HAP-1 (cell line): ENCODE measurements at places on chromosomes 5 and 9.

DNA sequence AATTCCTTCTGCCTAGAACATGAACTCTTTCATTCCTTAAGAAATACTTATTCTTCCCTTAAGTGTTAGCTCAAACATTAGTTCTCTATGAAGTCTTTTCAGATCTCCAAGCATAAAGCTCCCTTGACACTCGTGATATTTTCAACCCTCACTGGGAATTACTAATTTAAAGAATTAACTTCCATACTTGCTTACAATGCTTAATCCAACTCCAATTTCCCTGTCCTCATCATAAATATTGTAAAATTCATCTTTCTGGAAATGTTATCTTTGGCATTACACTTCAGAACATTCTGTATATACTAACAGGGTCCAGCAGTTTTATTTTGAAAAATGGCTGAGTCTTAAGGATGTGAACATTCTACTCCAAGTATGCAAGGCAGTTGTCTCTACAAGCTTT is 7.2 kb downstream of the STARD4 start:
- DNase-seq, result no peak

DNA sequence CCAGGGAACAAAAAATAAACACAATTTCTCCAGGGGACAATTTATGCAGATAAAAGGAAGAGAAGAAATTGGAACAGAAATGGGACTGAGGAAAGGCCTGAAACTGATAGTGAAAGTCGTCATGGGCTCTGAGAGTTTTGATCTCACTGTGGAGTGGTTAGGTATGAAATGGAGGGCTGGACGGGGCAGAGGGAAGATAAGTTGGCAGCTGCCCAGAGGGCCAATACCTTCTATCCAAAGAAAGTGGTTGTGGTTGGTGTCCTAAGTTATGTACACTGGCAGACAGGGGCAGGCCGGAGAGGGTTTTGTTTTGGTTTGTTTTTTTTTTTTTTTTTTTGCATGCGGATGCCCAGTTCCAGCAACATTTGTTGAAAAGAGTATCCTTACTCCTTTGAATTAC is 46.1 kb downstream of the ZNF618 start:
- no peak for DNase-seq

- no peak for DNase-seq
These were observed 63.5 kb downstream of the ENC1 start for GRCh38 chr5:74576941-74577456.

DNA sequence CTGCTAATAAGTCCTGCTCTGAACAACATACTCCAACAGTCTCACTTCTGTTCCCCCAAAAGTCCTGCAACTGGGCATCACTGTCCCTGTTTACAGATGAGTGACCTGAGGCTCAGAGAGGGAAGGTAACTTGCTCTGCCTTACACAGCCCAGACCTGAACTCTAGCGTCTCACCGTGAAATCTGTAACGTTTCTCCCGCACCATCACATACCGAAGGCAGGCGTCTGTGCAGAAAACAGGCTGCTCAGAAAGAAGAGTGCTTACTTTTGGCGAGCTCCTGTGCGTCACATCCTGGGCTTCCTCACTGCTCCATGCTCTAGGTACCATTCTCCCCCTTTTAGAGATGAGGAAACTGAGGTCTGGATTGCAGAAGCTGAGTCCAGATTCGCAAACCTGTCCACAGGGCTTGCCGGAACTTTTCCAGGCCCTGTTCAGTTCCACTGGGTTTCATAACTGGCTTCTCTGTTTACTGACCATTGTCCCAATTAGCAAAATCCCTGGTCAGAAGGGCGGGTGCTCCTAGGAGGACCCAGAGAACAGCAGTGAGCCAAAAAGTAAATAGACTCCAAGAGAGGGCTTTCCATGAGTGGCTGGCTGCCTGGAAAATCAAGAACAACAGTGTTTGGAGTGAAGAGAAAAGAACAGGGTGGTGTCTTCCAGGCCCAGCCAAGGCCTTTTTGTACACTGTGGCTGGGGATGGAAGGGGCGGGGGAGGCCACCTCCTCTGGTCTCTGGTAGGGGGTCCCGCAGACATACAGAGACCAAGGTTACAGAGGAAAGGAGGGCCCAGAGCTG is 27.1 kb downstream of the GSN start:
- DNase-seq, result no peak

GRCh38 chr5:77241444-77241843 is 31.0 kb downstream of the PDE8B start:
- DNase-seq, result no peak

DNA sequence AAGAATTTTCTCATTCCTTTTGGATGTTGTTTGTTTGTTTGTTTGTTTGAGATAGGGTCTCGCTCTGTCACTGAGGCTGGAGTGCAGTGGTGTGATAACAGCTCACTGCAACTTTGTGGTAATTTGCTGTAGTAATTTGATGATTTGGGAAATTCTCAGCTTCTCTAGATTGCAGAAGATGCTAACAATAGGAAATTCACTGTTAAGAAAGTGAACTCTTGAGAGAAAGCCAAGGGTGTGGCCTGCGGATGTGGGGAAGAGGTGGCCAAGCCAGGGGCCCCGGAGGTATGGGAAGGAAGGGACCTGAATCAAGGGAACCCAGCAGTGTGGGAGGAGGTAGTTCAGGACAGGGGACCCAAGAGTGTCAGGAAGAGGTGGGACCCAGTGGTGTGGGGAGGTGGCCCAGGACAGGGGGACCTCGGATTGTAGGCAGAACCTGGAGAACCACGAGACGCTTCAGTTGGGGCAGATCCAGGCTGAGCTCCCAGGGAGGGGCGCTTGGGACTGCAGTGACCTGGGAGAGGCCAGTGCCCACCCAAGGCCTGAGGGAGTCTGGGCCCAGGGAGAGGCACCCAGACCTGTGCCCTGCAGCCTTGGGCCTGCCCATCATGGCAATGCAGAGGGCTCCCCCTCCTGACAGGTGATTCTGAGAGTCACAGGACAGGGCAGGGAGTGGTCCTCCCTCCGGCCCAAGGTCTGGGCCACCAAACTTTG is 5.6 kb upstream of the LCN2 start:
- no peak for DNase-seq

DNA sequence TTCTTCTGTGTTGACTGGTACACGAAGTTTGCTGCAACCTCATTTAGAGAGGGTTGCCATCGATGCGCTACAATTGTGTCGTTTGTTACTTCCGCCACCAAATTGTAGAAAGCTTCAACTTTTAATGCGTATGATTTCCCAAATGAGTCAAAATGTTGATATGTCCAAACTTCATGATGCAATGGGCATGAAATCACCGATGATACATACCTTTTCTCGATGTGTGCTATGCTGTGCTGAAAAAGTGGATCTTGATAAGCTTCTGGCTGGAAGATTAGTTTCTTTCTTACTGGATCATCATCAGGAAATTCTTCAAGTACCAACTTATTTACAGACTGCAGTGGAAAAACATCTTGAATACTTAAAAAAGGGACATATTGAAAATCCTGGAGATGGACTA is 65.7 kb downstream of the TMEM38B start:
- no peak for DNase-seq

DNA sequence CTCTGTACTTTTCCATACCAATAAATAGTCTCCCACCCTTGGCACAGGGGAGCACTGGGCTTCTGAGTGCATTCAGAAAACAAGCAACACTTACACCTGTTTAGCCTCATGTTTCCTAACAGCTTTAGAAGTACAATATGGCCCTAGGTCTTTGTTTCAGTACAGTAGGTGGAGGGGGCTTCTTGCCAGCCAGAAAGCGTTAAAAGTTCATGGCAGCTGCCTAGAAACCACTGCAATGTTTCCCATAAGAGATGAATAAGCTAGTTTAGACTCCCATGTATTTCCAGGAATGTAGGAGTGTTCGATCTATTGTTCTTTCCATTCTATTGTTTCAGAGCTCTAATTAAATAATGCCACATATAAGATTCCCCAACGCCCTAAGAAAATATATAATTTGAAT is 444.8 kb downstream of the ARHGEF28 start:
- no peak for DNase-seq

GRCh38 chr5:151155775-151156506 is 1.6 kb downstream of the ANXA6 start:
- DNase-seq, result no peak

GRCh38 chr9:116381350-116381749 is 227.8 kb downstream of the PAPPA start:
- DNase-seq, result no peak

DNA sequence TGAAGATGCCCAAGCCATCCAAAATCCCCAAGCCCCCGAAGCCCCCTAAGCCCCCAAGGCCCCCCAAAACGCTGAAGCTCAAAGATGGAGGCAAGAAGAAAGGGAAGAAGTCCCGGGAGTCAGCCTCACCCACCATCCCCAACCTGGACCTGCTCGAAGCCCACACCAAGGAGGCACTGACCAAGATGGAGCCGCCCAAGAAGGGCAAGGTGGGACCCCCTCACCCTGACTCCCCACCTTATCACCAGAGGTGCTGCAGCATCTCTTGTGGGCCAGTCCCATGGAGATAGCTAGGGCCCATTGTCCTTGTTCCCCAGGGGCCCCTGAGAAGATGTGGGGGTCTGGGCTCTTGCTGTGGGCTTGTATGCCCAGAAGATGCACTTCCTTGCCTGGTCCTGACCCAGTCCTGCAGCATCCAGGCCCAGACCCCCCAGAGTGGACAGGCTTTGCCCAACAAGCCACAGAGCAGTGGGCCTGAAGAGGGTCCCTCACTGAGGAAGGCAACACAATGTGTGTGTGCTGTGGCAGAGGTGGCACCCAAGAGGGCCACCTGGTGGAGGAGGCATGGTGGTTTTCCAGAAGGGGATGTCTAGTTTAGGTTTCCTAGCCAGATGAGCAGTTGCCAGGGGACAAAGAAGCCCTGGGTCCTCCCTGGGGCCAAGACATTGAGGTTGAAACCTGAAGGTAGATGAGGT is 84.1 kb downstream of the PHF2 start:
- DNase-seq, result no peak

DNA sequence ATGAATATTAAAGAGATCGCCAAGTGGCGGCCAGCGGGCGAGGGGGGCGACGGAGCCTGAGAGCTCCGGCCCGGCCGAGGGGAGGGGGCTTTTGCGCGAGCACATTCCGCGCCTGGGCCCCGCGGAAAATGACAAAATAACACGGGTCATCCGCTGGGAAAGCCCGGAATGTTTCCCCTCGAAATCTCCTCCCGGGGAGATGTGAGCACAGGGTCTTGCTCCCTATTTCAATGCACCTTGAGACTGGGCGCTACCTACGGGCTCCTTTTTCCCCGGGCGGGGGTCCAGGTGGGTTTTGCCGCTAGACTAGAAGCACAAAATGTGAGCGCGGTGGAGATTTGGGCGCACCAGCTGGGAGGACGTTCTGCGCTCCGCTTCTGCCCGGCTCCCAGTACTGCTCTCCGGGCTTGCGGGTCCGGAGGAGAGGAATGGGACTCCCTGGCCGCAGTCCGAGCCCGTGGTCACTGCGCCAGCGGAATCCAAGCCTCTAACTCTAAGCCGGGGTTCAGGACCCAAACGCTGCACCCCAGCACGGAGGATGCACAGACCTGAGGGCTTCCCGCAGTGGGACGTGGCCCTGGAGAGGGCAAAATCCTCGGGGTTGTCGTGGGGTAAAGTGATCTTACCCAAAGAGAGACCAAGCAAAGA is 2.8 kb upstream of the PRDM12 start:
- no peak for DNase-seq

- no peak for DNase-seq
These were observed 17.4 kb upstream of the ZFAND5 start for GRCh38 chr9:72382405-72382804.

- DNase-seq, result no peak
These were observed 21.9 kb downstream of the ARRDC3 start for GRCh38 chr5:91361055-91361701.

DNA sequence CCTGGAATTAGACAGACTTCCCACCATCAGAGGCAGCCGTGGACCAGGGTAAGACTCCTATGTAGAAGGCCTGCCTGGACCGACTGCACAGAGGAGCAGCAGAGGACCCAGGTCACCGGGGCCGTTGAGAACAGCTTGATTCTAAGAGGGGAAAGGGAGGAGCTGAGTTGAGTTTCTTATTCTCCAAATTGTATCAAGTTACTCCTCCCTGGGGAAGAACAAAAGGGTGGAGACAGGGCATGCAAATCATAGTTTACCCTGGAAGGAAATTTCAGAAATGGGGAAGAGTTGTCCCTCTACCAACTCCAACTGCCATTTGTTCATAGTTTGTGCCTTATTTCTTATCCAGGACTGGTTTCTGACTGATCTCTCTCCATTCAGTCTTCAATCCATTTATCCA is 20.9 kb upstream of the SLC31A2 start:
- no peak for DNase-seq

GRCh38 chr9:21788752-21789151 is 13.7 kb upstream of the MTAP start:
- no peak for DNase-seq

- no peak for DNase-seq
These were observed 52.7 kb downstream of the WNK2 start for GRCh38 chr9:93236541-93237206.

- DNase-seq, result no peak
These were observed 131.8 kb downstream of the GAPVD1 start for GRCh38 chr9:125393426-125393825.

GRCh38 chr5:172758077-172758833 is 12.7 kb downstream of the DUSP1 start:
- no peak for DNase-seq

DNA sequence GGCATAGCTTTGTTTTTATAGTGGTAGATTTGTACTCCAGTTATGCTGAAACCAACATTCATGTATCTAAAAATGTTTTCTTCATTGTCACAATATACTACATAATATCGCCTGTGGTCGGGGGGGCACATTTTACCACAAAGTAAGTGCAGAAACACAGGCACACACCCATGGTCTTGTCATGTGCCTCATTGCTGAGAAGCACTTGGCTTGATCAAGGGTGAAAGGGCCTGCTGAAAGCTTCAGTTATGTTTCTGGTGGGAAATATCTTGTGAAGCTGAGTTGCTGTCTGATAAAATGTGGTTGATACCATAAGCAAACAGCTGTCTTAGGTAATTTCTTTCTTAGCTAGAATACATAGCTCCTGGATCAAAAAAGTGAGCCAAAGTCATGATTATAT is 393.1 kb downstream of the MAN2A1 start:
- no peak for DNase-seq

- no peak for DNase-seq
These were observed 298.2 kb upstream of the RFX3 start for GRCh38 chr9:3823842-3824475.

GRCh38 chr5:107669096-107670031 is 1.4 kb downstream of the EFNA5 start:
- DNase-seq, result peak; percentile 64

- no peak for DNase-seq
These were observed 5.7 kb downstream of the PDE6A start for GRCh38 chr5:149938791-149939358.

DNA sequence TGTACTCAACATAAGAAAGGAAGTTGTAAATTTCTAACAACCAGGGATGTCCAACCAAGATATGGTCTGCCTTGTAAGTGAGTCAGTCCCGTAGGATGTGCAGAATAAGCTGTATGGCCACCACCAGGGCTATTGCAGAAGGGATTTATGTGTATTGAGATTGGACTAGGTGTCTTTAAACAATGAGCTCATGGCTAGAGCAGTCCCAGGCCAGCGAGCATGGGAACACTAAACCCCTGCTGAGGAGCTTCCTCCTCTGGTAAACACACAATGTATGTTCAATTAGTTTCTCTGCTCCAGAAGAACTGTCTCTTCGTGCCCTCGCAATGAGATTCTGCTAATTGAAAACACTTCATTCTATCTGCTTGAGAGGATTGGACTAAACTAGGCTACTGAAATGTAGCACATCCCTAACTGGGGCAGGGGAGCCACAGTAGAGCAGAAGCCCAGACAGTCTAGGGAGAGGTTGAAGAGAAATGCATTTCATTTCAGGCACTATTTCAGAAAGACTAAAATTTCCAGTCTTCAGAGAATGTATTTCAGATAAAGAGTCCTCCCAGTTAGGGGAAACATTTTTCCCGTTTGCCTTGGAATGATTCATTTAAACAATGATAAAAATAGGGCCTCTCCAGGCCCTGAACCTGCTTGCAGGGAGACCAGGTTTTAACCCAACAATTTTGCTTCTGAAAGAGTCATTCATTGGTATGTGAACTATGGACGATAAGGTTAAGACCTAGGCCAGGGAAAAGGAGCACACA is 154.7 kb downstream of the FAM114A2 start:
- DNase-seq, result no peak
